Cortex of kidney (tissue), 1 donor: ENCODE measurements at places on chromosomes 1 and 21.
A peak's percentile ranks its signal among the peaks of the same experiment; 100 is the strongest.

DNA sequence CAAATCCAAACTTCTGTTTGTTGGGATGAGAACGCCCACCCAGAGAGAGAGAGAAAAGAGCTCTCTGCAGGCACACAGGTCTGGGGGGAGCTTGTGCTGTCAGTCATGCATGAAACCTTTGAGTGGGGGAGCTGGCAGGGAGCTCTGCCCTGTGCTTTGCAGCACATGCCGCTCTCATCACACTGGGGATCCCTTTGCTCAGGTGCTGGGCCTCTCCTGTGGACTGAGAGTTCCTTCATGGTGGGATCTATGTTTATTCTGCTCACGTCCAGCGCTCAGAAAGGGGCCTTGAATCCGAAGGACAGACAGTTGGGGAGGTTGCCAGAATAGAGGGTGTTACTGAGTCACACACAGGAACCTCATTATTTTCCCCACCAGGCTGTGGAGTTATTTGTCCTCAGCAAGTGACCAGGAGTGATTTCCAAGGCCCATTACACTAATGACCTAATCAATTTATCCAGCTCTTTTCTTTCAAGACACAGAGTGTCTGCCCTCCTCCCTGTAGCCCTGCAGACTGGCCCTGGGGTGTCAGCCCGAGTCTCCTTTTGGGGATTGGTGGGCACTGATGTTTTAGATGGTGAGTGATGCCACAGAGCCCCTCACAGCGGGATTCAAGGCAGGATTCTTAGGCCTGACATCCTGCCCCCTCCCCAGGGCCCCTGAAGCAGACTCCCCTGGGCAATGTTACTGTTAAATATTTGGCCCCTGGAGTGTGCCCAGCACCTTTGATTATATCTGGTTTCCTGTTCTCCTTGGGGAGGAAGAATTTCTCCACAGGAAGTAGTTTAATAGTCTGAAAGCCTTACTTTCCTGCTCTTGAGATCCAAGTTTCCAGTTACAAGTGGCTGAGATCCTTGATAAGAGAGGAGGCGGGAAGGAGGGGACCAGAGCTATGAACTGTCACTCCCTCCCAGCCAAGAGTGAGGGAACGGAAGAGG, 22.3 kb downstream of the MYBPH start:
- DNase-seq: no peak

DNA sequence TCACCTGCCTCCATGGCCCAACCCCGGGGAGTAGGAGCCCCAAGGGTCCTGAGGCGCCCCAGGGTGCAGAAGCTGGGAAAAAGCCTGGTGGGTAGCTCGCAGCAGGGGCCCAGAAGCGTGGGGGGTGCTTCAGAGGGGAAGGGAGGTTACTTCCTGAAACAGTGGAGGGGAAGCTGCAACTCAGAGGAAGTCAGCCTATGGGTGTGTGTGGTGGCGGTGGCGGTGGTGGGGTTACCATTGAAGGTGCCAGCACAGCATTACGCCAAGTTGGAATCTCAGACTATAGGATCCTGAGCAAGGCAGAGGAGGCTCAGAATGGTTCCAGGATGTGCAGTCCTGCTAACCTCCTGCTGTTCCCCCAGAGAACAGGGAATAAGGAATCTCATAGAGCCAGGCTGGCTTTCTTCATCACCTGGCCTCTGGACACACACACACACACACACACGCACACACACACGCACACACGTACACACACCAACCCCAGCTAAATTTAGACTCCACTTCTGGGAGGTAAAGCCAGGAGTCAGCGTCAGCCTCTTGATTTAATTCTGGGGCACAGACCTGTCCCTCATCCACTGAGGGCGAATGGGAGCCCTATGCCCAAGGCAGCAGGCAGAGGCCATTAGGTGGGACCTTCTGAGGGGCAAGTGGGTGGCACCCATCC, 1.3 kb downstream of the DENND4B start:
- DNase-seq: no peak

GRCh38 chr1:99943223-99943794, 26.5 kb upstream of the SLC35A3 start:
- DNase-seq: no peak

- no peak for DNase-seq
Measured at GRCh38 chr1:229845410-229846138, 219.5 kb downstream of the URB2 start.

- DNase-seq: no peak
Measured at GRCh38 chr1:183778568-183779433, 26.1 kb upstream of the RGL1 start.

DNA sequence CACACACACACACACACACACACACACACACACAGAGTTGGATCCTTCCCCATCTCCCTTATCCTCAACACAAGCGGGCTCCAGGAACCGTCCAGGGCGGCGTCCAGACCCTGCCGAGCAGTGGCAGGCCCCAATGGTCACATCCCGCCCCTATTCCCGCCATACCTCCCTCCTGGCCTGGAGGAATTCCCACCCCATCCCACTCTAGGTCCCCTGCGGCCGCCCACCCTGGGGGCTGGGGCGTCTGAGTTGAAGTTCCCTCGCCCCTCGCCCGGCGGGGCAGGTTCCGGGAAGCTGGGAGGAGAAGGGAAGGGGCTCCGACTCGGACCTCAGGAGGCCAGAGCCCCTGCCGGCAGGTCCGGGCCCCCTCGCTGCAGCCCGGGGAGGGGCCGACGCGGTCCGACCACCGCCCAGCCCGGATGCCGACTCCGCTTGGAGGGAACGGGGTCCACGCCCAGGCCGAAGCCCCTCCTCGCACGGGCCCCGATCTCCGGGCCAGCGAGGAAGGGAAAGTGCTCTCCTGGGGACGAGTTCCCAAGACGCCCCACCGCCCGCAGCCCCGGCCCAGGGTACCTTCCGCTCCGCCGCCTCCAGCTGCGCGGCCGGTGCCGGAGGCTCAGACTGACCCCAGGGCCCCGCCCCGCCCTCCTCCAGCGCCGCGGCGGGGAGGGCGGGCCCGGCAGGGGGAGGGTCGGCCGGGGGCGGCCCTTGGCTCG, at the start of gene RHOC:
Gene RHOC, minus strand, starts transcription at position 623 of the 716 bp plus-strand sequence. CDS start 3,328 bp downstream, outside the sequence.
- peak; percentile 74 for DNase-seq

- DNase-seq: no peak
Measured at GRCh38 chr1:45685308-45686014, 872 bp downstream of the GPBP1L1 start.

- no peak for DNase-seq
Measured at GRCh38 chr1:106979371-106979770, 77.1 kb upstream of the PRMT6 start.

DNA sequence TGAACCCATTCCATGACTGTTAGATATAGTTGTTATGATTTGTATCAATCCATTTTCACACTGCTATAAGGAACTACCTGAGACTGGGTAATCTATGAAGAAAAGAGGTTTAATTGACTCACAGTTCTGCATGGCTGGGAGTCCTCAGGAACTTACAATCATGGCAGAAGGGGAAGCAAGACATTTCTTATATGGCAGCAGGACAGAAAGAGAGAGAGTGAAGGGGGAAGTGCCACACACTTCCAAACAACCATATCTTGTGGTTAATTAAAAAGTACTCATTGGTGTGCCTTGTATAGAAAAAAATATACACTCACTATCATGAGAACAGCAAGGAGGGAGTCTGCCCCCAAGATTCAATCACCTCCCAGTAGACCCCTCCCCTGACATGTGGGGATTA, 137.6 kb upstream of the NBPF11 start:
- no peak for DNase-seq

GRCh38 chr1:16242556-16243214, 5.7 kb upstream of the CPLANE2 start:
- no peak for DNase-seq

- DNase-seq: no peak
Measured at GRCh38 chr1:67143966-67144365, 9.2 kb upstream of the C1orf141 start.

GRCh38 chr1:159944623-159945455, 574 bp downstream of the IGSF9 start:
- DNase-seq: no peak

DNA sequence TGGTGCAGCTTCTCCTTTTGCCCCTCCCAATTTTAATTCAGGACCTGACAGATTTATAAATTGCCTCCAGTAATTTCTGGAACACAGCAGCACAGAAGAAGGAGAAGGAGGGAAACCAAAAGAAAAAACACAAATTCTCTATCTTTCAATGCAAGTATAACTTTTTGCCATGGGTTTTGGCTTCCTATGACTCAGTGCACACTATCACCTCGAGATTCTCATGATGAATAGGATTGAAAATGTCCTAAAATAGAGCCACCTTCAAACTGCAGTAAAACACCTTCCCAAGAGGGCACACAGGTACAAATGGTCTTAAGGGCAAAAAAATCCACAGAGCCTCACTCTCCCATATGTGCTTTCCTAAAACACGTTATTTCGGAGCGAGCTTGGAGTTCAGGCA, 113.6 kb downstream of the HLCS start:
- no peak for DNase-seq

DNA sequence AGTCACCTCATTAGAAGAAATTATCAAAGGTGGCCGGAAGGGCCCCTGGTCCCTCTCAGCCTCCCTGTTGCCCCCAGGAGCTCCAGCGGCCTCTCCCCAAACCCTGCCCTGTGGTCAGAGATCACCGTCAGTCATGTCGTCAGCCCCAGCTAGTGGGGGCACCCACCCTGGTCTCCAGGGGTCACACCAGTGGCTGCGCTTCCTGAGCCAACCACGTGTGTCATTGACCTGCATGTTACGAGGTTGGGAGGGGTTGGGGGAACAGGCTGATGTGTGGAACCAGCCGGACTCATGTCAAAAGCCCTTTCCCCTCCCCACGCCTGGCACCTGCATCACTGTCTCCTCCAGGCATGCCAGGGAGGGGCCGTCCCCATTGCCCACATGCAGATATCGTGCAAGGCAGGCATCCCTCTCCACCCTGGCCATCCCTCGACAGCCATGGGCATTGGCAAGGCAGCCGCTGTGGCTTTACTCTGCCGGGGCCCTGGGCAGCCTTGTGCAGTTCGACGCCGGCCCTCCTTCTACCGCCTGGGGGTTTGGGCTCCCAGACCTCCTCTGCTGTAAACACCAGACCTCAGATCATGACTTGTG, 128.7 kb downstream of the CRYAA start:
- no peak for DNase-seq

DNA sequence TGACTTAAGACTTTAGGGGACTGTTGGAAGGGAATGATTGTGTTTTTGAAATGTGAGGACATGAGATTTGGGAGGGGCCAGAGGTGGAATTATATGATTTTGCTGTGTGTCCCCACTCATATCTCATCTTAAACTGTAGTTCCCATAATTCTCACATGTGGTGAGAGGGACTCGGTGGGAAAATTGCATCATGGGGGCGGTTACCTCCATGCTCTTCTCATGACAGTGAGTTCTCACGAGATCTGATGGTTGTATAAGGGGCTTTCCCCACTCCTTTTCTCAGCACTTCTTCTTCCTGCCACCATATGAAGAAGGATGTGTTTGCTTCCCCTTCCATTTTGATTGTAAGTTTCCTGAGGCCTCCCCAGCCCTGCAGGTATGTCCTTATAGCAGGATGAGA, 35.0 kb upstream of the SCAF4 start:
- DNase-seq: no peak

DNA sequence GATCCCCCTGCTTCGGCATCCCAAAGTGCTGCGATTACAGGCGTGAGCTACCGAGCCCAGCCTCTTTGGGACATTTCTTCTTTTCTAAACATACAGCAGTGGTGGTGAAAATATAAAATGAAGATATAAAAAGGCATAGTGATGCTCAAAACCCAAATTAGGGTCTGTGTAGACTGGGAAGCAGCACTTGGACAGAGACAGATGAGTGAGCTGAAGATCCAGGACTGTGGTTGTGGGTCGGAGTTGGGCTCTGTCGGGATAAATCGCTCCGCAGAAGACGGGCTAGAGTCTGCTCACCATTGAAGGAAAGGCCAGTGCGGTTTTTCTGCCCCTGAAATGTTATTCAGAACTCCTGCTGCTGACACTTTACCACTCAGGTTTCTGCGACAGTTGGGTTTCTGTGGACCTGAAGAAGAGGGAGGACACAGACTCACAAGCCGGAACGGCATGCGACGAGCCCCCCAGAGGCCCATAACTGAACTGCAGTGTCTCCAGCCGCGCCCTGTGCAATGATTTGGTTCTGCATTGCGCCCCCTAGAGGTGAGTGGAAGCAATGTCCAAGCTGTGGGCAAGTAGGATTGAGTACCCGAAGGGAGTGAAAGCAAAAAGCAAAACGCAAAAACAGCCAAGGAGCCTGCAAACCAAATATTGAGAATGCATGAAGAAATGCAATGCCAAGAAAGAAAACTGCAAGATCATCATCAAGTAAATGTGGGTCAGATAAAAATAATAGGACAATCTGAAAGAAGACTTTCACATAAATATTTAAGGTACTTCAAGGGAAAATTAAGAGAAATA, 66.6 kb downstream of the GABPA start:
- DNase-seq: no peak

DNA sequence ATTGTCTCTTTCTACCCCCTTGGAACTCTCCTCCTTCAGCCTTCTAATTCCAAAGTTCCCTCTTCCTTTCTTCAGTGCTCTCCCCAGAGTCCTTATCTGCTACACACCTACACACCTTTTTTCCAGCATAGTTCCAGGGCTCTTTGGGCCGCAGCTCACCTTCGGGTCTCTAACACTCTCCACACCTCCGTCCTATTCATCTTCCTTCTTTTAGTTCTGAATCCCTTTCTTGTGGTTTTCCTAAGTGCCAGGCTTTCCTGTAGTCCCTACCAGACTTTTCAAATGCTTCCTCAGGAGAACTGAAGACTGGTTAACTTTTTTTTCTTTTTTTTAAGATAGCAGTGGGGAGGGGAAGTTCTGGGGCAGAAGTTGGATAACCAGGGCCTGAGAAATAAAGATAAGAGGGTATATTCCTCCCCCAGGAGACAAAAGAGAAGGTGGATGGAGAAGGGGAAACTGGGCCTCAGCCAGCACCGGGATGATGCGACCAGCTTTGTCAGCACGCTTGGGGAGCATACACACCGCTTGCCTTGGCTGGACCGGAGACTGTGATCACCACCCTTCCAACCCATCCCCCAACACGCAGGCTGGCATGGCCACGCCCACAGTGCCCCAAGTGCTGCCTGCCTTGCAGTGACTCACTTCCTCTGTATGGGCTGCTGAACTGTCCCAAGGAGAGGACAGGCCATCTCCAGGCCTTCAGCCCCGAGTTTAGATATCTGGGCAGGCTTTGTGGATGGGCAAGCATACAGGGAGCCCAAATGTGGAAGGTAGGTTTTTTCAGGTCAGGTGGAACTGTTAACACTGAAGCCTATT, 2.5 kb upstream of the CERS2 start:
- DNase-seq: no peak
